Stimulated activated CD8-positive, alpha-beta memory T cell treated with anti-CD3 and anti-CD28 coated beads, Interleukin-4, amount 100 ng/mL, for 24 hours (primary cell): ENCODE measurements at places on chromosomes 6 and 20.

DNA sequence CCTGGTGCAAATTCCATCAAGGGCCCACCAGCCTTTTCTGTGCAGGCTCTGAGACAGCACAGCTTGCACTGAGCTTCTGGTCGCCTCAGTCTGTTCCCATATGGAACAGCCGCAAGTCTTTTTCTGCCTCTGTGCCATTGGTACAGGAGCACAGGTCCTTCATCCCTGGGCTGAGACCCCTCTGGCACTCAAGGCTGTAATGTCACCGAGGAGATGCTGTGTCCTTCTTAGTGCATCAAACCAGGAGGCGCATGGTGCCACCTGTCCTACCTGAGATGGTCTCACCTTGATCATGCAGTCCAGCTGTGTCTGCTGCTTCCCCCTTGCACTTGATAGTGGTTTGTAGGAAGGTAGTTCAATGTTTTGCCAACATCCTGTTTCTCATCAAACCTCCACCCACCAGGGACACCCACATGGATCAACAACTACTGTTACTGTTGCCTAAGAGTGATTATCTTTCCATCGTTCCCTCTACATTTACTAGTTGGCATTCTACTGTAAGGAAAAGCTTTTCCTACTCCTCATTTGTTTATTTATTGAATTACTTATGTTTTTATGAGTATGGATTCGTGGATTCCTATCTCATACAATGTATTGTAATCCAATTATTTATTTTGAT, 29.0 kb downstream of the FAM50B start:
- no peak for DNase-seq

DNA sequence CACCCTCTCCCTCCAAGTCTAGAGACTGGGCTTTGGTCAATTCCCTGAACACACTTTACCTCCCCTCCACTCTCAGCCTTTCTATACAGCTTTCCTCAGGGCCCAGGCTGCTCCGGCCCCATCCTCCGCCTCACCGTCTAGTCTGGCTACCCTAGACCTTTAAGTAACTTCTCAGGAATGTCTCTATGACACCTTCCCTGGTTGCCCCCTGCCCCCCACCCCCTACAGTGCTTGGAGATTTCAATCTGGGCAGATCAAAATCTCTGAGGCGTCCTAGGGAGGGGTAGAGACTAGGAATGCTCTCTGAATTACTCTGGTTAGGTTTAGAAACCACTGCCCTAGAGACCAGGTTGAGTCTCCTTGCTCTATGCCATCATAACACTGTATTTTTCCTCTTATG, 6.1 kb downstream of the UBE2J1 start:
- DNase-seq, result no peak

DNA sequence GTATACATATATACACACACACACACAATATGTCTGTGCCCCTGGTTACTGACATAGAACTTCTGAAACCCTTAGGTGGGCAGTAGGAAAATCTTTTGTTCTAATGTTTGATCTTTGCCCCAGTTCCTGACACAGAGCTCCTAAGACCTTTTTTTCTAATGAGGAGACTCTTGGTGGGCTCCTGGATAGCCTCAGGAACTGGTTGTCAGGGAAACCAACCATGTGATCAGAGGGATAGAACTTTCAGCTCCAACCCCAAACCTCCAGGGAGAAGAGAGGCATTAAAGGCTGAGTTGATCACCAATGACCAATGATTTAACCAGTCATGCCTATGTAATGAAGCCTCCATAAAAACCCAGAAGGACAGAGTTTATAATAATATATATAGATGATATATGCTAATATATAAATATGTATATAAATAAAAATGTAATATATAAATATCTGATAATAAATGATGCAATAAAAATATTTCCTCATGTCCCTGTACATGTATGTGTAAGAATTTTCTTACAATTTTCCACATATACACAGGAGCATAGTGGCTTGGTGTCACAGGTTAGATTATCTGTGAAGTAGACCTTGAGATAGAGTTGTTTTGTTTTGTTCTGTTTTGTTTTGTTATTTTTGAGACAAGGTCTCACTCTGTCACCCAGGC, 93.3 kb downstream of the GPX5 start:
- DNase-seq, result no peak

- no peak for DNase-seq
These were observed 37.6 kb upstream of the EPB41L1 start for GRCh38 chr20:36116807-36117441.

GRCh38 chr6:6872459-6873344, 235.1 kb upstream of the RREB1 start:
- no peak for DNase-seq
